ENCODE measurements at places on chromosomes 7 and 10.

DNA sequence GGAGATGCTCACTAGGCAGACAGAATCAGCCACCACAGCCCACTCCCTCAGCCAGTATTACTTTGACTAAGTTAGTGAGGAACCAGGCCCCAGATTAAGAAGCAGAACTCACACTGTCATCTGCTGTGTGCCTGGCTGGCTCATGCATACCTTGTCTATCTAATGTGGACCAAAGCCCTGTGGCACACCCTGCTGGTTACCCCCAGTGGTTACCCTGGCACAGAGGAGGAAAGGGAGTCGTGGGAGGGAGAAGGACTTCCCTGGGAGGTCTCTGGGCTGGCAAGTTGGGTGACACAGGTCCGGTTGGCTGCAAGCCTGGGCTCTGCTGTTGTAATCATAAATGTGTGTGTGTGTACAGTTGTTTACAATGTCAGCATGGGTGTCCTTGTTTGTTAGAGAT is 7.5 kb upstream of the SH2D4B start:
- H3K36me3 ChIP-seq = peaks cover 13% of the 10 kb centered on the region
- H3K27me3 ChIP-seq = no peaks in the 10 kb centered on the region
- DNase-seq = no peak
- H3K4me1 ChIP-seq = peaks cover 44% of the 10 kb centered on the region
- peak overlapping the region; percentile 92 for H3K27ac ChIP-seq
- peak overlapping the region; percentile 35 for H3K4me3 ChIP-seq

DNA sequence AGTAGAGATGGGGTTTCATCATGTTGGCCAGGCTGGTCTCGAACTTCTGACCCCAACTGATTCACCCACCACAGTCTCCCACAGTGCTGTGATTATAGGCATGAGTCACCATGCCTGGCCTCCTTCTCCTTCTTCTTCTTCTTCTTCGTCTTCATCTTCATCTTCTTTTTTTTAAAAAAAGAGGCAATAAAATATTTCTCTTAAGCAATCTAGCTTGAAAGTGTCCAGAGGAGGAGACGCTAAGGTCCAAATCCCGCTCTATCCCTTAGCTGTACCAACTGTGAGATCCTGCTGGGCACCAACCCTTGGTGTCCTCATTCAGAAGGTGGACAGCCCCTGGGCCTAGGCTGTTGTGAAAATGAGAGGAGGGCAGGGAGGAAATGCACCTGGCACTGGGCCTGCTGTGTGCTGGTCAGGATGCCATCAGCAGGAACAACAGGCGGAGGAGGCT is 13.9 kb upstream of the PSAP start:
- no peak overlapping the region for H3K4me3 ChIP-seq
- DNase-seq = no peak
- H3K27ac ChIP-seq = no peak overlapping the region
- H3K4me1 ChIP-seq = no peaks in the 10 kb centered on the region

GRCh38 chr10:44832595-44833390 is 78.3 kb upstream of the TMEM72 start:
- DNase-seq = no peak
- H3K27me3 ChIP-seq = peaks cover 21% of the 10 kb centered on the region
- H3K4me1 ChIP-seq = no peaks in the 10 kb centered on the region

- H3K4me1 ChIP-seq = peaks cover 53% of the 10 kb centered on the region
- H3K27ac ChIP-seq = peak overlapping the region; percentile 99
- H3K27me3 ChIP-seq = no peaks in the 10 kb centered on the region
- DNase-seq = no peak
- H3K36me3 ChIP-seq = peaks cover 45% of the 10 kb centered on the region
Observed at GRCh38 chr7:35694161-35694783, 663 bp downstream of the HERPUD2 start.

GRCh38 chr10:3873728-3874461 is 88.9 kb upstream of the KLF6 start:
- H3K27ac ChIP-seq = peak overlapping the region; percentile 98
- H3K4me1 ChIP-seq = peaks cover 42% of the 10 kb centered on the region
- DNase-seq = no peak
- H3K4me3 ChIP-seq = peak overlapping the region; percentile 49

DNA sequence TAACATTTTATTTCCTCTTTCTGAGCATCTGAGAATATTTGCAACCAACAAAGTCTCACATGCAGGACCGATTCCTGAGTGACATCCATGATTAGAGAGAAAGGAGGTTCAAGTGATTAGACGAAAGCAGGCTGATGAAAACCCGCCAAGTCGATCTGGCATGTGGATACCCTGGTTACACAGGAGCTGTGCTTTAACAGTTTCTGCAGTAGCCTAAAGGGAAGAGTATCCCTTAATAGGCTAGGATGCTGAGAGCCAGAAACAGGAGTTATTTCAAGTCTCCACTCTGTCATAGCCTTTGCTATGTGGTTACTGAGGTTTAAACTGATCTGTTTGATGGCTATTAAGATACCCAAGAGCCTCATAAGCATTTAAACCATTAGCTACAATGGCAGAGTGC is 82.5 kb downstream of the PRKCQ start:
- DNase-seq = no peak
- H3K27me3 ChIP-seq = no peaks in the 10 kb centered on the region
- H3K27ac ChIP-seq = peak overlapping the region; percentile 95
- no peak overlapping the region for H3K4me3 ChIP-seq
- H3K4me1 ChIP-seq = peaks cover 38% of the 10 kb centered on the region
- peaks cover 30% of the 10 kb centered on the region for H3K36me3 ChIP-seq

GRCh38 chr10:16809074-16809718 is 8.0 kb downstream of the RSU1 start:
- H3K27me3 ChIP-seq = no peaks in the 10 kb centered on the region
- DNase-seq = peak; percentile 40
- no peak overlapping the region for H3K27ac ChIP-seq
- H3K36me3 ChIP-seq = peaks cover 19% of the 10 kb centered on the region
- H3K4me3 ChIP-seq = no peak overlapping the region
- H3K4me1 ChIP-seq = peaks cover 15% of the 10 kb centered on the region

DNA sequence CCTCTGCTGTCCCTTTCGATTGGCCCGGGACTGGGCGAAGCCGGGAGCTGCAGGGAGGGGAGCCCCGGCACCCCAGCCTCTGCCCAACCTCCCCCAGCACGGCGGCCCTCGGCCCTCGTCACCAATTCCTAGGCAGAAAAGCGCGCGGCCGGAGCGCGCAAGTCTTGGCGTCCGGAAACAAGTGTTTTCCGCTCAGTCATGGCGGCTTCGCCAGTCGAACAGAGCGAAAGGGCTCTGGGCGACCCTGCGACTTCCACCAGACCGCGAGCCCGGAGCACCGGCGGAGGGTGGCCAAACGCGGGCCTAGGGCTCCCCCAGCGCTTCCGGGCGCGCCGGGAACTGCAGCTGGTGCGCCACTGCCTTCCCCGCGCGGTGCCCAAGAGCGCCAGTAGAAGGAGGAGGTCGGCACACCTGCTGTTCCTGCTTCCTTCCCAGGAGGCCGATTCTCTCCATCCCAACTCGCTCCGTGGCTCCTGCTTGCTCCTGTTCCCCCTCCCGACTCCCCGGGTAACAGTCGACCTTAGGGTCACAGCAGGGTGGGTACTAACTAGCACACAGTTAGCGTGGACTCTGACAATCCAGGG is 729.9 kb downstream of the ZWINT start:
- no peak for DNase-seq
- H3K27ac ChIP-seq = no peak overlapping the region
